ENCODE measurements at places on chromosomes 4 and X.

DNA sequence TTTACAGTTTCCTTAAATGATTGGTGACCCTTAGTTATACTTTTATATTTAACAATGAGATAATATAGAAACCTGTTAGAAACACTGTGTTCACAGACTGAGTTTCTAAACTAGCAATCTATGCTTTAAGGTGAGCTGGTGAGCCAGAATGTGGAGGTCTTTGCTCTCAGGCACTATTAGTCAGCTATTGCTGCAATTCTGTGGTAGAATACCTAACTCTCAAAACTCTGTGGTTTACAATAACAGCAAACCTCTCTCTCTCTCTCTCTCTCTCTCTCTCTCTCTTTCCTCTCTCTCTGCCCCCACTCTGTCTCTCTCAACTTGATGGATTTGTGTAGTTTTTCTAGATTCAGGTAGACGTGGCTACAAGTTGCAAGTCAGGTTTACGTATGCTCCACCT, 17.6 kb upstream of the LCORL start:
- no peak for DNase-seq

DNA sequence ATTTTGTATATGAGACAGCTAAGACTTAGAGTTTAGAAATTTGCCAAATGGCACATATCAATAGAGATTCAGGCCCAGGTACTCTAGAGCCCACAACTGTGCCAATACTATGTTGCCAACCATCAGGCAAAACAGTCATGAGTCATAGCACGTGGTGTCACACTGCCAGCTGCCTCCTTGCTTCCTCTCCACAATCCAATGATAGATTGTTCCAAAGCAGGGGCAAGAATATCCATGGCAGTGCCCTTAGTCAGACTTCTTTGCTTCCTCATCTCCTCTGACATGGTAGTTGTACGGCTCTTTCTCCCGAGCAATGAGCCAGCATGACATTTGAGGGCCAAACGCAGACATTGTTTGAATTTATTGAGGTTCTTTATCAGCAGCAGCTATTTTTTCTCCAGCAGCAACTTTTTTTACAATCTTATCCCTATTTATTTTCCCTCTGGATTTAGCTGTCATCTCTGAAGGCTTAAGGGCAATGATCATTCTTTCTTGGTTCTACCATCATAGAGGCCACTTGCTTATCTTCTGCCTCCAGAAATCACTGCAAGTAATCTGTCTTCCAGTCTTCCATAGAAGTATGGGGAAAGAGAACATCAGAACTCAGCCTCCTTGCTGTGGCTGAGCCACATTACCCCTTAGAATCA, 169.7 kb downstream of the COL4A6 start:
- no peak for DNase-seq

- no peak for DNase-seq
These were observed 70.1 kb downstream of the ATP8A1 start for GRCh38 chr4:42586775-42587174.

DNA sequence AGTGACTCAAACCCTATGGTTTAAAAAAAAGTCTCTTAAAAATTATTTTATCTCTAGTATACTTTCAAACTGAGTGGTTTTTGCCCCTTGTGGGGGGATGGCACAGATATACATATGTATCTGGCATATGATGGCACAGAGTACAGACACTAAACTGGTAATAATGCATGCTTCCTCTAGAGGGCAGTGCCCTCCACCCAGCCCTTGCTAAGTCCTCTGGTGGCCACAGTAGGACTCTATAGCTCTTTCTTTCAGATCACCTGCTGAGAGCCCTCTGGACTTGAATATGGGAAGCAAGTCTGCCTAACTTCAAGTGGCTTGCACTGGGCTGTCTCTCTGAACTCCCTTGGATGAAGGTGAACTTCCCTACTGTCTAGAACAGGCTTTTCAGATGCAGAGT, 66.3 kb downstream of the TSPAN7 start:
- no peak for DNase-seq

- DNase-seq, result no peak
These were observed 31.6 kb upstream of the CLNK start for GRCh38 chr4:10716163-10716562.

DNA sequence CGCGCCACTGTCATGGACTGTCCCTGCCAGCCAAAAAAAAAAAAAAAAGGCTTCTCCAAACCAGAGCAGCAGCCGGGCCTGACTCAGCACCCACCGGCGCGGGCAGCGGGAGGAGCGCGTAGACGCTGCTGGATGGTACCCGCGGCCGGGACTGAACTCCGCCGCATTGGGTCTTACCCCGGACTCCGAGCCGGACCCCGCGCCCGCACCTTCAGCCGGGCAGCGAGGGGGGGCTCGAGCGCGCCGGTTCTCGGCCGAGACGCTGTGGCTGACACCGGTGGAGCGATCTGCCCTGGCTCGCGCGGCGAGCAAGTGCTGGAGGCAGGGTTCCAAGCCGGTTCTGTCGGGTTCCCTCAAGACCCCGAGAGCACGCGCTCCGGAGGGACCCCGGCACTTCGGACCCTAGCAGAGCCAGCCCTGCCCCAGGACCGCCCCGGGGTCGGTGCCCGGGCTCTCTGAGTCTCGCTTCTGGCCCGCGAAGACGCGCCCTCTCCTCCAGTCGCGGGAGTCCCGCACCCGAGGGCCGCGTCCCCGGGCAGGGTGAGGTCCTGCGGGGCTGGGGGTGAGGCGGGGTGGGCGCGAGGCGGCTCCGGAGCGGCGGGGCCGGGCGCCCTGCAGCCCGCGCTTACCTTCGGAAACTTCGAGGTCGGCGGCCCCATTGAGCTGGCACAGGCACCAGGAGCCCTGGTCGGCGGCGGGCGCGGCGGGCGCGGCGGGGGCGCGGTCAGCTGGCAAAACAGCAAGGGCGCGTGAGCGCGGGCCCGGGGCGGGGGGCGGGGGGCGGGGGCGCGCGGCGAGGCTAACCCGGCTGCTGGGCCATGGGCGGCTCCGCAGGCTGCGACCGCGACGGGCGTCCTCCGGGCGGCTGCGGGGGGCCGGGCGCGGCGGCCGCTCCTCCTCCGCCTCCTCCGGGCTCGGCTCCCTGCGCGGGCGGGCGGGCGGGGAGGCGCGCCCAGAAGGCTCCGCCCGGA, 11.8 kb upstream of the MAN2B2 start:
- DNase-seq, result no peak

GRCh38 chr4:125421547-125421946, 106.8 kb downstream of the FAT4 start:
- no peak for DNase-seq

GRCh38 chr4:48899432-48899749, 7.2 kb downstream of the OCIAD2 start:
- no peak for DNase-seq

GRCh38 chr4:88893961-88894360, 163.0 kb downstream of the FAM13A start:
- DNase-seq, result no peak

- peak; percentile 53 for DNase-seq
These were observed 897 bp upstream of the FBXL5 start for GRCh38 chr4:15656038-15656470.

DNA sequence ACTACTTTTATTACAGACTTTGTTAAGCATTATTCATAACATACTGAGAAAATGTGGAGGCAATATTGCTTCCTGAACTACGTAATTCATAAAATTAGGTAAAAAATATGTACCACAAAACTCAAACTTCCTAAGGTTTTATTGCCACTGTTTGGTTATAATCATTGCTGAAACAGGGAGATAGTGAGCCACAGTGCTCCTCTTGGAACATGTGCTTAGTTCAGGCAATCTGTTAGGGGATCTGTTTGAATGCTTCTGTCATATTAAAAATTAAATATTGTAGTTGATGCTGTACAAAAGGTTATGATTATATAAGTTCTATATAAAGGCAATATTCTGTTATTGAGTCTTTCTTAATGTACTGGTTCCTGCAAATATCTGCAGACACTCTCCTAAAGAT, 480.7 kb downstream of the GRXCR1 start:
- no peak for DNase-seq

DNA sequence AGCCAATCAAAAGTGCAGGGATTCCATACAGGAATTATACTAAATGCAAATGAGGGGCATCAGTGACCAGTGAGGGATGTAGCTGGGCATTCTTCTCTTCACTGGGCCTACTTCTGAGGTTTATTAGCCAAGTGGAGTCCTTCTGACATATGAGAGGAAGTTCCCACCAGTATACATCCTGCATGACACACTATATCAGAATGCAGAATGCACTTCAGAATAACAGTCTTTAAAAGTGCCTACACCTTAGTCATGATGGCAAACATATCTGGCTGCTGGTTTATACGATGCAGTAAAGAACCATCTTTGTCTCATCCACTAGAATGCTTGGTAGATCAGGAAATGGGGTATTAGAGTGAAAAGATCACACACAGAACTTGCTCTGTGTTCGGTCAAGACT, 180.3 kb upstream of the PPARGC1A start:
- DNase-seq, result no peak

- DNase-seq, result no peak
These were observed 56.4 kb downstream of the FBXW7 start for GRCh38 chr4:152479428-152480026.

- DNase-seq, result no peak
These were observed 43.3 kb upstream of the STX18 start for GRCh38 chr4:4585012-4585670.

- DNase-seq, result no peak
These were observed 1.6 kb downstream of the RCHY1 start for GRCh38 chr4:75512386-75513211.

- no peak for DNase-seq
These were observed 199.8 kb upstream of the GATB start for GRCh38 chr4:151960449-151961230.

- DNase-seq, result no peak
These were observed 13.6 kb downstream of the HTRA3 start for GRCh38 chr4:8283161-8283560.

DNA sequence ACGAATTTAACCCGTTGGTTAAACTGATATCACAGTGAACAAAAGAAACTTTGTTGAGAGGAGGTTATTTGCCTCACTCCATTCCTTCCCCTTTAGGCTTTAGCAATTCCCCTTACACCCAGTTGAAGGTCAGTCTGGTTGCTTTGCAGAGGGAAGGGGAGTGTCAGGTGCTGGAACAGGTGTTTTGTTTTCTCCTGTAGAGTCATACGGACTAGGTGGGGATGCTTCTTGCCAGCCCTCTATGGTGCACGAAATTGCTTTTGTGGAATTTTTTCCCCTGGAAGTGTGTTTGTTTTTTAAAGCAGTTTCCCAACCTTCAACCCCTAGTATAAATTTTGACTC, 33.1 kb downstream of the DLG3 start:
- DNase-seq, result no peak

GRCh38 chrX:153511784-153512500, 5.5 kb upstream of the ATP2B3 start:
- DNase-seq, result peak; percentile 64

GRCh38 chr4:3286335-3287175, 6.3 kb upstream of the RGS12 start:
- DNase-seq, result no peak

GRCh38 chr4:145580906-145581305, 38.3 kb upstream of the MMAA start:
- no peak for DNase-seq

DNA sequence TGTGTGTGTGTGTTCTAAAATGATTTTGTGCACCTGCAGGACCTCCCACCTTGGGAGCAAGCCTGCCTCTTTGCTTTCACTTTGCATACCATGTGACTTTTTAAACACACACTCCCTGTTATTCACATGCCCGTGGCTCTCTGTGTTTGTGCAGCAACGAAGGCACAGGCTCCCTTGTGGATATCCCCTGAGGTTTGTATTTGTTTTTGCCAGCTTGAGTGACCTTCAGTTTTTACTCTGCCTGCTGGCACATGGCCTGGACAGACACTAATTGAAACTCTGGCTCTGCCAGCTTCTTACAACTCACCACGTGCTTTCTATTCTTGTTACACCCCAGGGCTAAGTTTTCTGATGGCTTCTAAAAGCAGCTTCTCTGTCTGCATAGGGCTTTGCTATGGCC, 885.8 kb downstream of the SH3BGRL start:
- DNase-seq, result peak; percentile 1

GRCh38 chr4:57102050-57102624, 8.0 kb downstream of the IGFBP7 start:
- DNase-seq, result no peak

DNA sequence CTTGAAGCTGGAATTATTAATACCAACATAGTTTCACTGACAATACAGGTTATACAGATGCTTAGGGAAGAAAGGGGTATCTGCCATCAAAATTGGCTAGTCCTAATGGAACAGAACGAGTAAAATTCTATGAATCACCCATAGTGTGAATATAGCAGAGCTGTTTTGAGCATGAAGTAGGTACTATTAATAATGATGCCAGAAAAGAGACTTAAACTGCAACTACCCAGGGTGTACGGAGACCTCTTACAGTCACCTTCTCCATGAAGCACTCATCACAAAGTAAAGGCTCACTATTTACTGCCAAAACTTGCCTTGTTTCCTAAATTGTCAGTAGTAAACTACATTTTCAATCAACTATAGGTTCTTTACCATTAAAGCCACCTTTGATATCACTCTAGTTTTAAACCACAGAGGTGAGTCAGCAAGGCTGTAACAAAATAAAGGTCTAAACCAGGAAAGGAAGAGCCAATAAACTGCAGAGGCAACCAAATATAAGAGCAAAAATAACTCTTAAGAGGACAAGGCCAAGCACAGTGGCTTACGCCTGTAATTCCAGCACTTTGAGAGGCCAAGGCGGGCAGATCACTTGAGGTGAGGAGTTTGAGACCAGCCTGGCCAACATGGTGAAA, 114.4 kb downstream of the FRYL start:
- DNase-seq, result no peak
